AG20443 (cell line): ENCODE measurements at places on chromosomes 4 and X.

DNA sequence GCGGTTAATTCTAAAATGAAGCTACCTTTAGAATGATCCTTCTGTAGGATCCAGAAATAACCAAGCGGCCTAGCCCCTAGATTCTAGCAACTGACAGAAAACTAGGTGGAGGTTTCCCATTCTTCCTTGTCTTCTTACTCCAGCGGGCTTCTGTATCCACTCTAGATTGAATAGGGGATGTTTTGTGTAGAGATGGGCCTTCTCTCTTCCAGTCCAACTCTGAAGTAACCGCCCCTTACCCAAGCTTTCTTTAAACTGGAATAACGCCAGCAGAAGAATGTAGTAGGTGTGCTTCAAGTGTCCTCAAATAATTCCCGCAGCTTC, 386 bp upstream of the TMEM184C start:
- no peak for DNase-seq

- no peak for DNase-seq
Measured at GRCh38 chrX:27917713-27918500, 63.3 kb downstream of the DCAF8L1 start.

DNA sequence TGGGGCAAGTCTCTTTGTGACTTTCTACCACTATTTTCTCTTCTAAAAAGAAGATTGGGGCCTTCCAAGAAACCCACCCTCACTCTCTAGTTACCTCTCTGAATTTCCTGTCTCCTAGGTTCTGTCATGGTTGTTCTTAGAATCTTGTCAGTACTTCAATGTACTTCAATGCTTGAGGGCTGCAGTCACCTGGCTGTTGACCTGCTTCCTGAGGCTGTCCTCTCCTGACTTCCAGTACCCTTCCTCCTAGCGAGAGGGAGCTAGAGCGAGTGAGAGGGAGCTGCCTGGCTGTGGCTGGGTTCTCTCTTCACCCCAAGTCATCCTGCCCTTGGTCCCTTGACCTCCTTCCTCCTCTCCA, 17.7 kb downstream of the CD99L2 start:
- no peak for DNase-seq

GRCh38 chrX:38627683-38628082, 66.3 kb downstream of the TSPAN7 start:
- DNase-seq: no peak

DNA sequence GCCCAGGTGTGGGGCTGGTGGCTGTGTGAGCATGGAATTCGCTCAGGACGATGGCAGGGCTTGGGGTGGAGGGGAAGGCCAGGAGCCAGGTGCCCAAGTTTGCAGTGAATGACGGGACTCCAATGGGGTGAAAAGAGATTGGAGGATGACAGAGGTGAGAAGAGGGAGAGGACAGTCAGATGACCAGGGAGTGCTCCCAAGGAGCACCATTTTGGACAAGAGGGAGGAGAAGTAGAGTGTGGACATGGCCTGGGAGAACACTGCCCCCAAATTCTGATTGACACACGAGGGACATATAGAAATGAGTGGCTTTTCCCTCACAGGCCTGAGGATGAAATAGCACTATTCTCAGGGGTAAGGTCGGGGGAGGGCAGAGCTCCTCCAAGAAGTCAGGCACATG, 6.7 kb downstream of the MRFAP1 start:
- DNase-seq: no peak

DNA sequence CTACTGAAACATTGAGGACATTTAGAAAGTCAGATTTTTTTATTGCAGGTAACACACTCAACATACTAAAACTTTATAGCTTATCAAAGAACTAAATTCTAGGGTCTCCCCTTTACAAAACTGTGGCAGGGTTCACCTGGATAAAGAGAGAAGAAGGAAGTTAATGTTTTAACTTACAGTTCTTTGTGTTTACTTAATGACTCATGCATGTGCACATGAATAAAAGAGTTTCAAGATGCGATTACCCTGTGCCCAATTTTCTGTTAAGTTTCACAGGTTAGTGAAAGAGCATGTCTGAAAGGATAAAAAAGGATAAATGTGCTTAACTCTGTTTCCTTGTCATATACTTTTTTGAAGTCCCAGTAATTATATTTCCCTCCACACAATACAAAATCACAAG, 16.8 kb downstream of the DCAF8L1 start:
- no peak for DNase-seq
